ENCODE measurements at places on chromosomes 2 and 18.

DNA sequence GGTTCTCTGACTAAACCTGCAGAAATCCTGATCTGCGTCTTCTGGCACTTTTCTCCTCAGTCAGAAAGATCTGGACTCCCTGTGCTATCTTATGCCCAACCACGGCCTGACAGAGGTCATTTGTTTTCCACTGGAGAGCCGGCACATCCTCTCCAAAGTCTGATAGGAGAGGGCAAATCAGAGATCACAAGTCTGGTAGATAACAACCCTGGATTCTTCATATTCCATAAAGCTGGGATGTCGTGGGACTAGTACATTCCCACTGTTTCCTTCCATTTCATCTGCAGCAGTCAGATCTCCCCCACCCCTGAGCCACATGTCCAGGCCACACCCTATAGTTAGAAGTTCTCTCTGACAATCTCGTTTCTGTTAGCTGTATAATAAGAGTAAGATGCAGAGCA lies 157.0 kb downstream of the MGAT5 start:
- no peak for DNase-seq

GRCh38 chr18:13471971-13472628 lies 253.5 kb downstream of the LDLRAD4 start:
- peak; percentile 90 for DNase-seq

DNA sequence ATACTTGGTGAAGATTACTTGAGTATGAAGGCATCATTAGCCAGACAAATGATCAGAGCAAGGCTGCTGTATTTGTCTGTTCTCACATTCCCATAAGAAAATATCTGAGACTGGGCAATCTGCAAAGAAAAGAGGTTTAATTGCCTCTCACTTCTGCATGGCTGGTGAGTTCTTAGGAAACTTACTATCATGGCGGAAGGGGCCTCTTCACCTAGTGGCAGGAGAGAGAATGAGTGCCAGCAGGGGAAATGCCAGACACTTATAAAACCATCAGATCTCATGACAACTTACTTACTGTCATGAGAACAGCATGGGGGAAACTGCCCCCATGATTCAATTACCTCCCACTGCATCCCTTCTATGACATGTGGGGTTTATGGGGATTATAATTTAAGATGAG lies 452.3 kb downstream of the GALR1 start:
- DNase-seq: no peak

GRCh38 chr2:181241797-181242196 lies 215.4 kb upstream of the ITGA4 start:
- DNase-seq: no peak

DNA sequence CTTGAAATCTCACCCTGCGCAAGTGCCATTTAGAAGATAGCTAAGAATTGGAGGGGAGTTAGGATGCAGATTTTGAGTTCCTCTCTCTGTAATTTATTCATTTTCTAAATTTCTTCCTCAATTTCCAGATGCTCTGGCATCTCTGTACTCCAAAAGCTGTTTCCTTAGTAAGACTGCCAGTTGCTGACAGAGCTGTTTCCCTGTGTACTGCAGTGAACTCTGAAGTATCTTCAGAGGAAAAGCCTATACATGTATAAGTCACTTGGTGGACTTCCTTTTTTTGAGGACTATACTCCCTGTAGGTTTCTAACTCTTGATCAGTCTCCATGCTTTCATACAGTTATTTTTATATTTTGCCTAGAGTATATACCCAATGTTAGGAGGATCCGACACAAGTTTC lies 1.5 kb upstream of the RESP18 start:
- no peak for DNase-seq

DNA sequence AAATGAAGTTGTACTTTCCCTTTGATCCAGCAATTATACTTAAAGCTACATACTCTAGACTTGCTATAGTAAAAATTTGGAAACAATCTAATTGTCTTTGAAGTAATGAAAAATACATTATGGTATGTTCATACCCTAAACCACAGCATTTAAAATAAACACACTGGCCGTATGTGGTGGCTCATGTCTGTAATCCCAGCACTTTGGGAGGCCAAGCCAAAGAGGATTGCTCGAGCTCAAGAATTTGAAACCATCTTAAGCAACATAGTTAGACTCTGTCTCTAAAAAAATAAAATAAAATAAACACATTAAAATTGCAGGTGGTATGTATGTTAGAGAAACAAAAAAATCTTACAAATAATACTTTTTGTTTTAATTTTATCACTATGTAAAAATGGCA lies 208.1 kb upstream of the KLHL14 start:
- DNase-seq: no peak

DNA sequence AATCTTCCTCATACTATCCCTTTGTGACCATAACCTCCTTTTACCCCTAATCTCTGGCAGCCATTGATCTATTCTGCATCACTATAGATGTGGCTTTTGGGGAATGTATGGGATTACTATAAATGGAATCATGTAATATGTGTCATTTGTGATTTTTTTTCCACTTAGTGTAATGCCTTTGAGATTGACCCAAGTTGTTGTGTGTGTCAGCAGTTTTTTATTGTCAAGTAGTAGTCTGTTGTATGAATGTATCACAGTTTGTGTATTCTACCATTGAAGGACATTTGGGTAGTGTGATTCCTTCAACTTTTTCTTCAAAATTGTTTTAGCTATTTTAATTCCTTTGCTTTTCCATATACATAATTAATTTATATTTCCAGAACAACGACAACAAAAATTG lies 18.6 kb downstream of the VRK2 start:
- DNase-seq: no peak

DNA sequence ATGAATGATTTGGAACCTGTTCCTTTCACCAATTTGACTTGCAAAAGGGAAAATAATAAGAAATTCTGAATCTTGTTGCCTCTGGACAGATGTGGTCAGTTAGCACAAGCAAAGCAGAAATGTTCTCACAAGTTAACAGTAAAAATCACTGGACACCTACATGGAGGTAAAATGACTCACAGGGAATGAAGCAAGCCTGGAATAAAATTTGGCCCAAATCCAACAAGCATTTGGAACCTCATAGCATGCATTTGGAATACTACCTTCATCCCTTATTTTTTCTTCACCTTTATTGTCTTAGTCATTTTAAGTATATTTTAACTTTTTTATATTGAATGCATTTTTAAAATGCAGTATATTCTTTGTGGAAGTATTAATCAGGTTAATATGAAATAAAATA lies 602.9 kb downstream of the ARHGAP15 start:
- DNase-seq: no peak

DNA sequence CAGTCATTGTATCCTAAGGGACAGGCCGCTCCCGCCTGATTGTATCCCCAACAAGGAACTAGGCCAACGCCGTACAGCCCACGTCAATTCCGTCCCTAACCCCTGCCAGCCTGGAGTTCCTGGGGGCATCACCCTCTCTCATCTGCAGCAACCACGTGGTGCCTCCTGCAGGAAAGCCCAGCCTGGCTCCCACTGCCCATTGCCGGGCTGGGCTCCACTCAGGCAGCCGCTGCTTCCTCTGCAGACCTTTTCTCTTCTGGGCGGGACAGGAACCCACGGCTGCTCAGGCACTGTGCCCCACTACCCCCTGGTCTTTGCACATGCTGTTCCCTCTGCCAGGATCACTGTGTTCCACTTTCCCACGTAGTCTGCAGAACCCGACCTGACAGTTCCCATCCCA lies 212.2 kb downstream of the TFCP2L1 start:
- DNase-seq: no peak

GRCh38 chr18:26940744-26941398 lies 75.4 kb upstream of the AQP4 start:
- DNase-seq: no peak

DNA sequence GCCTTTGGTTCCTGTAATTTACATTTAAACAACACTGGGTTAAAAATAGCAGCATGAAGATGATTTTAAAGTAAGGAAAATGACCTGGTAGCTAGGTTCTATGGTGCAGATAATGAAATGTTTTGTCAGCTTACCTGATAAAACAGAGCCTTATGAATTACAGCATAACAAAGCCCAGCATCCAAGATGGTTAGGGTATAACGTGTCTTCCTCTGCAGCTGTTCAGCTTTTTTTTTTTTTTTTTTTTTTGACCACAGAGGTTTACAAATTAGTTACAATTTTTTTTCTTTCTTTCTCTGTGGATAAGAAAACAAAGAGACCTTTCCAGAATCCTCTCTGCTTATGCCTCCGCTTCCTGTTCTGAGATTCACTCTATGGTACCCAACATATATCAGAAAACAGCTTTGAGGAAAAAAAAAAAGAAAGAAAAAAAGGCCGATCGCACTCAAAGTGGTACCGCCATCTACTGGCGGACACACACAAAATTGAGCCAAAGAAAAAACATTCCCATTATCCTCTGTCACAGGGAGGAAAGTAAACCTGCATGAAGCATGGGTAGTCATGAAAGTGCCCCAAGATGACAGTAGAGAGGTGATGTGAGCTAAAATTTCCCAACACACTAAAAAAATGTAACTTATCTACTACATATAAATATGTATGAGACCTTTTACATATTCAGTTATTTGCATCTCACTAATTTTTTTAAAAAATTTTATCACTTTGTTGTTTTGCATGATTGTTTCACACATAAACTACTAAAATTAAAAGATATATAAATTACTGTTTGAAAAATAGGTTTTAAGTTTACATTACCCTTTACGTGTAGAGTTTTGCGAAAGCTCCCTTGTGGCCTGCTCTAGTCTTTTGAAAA lies at the start of gene SCN3A:
Gene SCN3A, minus strand, starts transcription at position 362 of the 871 bp plus-strand sequence. CDS start 27,656 bp downstream, outside the sequence.
- peak; percentile 61 for DNase-seq

- DNase-seq: no peak
Observed at GRCh38 chr2:54595161-54595803, 128.2 kb upstream of the EML6 start.

- no peak for DNase-seq
Observed at GRCh38 chr18:58908006-58908405, 43.3 kb downstream of the ZNF532 start.

DNA sequence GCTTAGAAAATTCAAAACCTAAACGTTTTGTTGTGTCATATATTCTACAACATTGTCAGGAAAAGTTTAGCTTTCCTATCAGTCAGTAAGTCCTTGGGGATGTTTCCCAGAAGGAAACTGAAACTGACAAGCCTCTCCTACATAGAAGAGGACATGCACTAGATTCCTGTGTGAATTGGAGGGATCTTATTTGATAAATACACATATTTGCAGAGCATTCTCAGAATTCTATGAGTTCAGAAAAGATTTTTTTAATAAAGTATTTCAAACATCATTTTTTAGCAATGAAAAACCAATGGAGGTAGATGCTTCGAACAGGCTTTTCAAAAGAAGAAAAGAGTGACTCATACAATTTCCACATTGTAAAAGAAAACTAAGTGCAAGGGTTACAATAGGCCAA lies 1706.7 kb downstream of the SUCLG1 start:
- DNase-seq: no peak

GRCh38 chr2:30756051-30756719 lies 51.1 kb downstream of the CAPN13 start:
- DNase-seq: no peak

DNA sequence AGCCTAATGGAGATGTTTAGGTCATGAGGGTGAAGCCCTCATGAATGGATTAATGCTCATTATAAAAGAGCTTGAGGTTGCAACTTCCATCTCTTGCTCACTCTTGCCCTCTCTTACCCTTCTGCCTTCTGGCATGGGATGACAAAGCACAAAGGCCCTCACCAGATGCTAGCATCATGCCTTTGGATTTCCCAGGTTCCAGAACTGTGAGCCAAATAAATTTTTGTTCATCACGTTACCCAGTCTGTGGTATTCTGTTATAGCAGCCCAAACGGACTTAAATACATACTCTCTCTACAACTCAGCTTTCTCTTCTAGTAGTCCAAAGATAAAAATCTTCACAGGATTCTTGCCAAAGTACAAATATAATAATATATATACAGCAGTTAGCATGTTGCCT lies 75.8 kb downstream of the LNPK start:
- no peak for DNase-seq

GRCh38 chr2:65353927-65354326 lies 78.5 kb downstream of the SPRED2 start:
- no peak for DNase-seq

DNA sequence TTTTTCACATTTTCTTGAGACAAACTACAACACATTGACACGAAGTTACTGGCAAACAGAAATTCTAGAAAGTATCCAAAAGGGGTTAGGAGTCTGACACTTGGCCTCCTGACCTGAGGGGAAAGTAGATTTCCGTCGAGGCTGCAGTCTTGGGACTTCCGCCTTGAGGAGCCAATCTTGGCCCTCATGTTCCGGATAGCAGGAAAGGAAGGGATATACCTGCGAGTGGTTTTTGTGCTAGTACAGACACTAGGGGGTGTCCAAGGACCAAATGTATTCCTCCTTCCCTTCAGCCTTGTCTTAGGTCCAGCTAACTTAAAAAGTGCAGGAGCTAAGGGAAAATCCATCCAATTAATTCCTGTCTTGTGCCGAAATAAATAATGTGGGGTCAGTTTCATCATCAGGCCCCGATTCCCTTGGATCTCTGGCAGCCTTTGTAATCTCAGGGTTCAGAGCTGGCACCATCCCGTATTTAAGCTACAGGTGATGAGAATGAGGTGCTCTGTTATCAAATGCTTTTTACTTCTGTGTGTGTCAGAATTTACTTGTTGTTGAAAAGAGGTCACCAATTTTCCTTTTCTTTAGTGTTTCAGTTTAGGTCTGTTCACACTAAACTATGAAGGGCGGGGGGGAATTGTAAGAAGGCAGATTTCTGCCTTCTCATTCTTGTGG lies 330.2 kb upstream of the FANCL start:
- DNase-seq: peak; percentile 41

DNA sequence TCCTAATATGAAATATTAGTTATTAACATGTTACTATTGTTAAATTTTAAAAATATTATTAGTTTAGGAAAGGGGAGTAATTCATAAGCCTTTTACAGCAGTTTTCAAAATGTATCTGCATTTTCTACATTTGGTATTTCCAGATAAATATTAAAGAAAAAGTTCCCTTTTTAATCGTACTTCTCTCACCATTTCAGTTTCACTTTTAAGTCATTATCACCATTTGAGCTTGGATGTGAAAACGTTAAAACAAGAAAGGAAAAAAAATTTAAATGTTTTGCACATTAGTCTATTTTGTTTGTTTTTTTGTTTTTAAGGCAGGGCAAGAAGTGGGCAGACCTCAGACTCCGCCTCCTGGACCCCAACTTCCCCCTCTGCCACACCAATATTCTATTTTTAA lies 3.3 kb upstream of the SRSF7 start:
- no peak for DNase-seq

DNA sequence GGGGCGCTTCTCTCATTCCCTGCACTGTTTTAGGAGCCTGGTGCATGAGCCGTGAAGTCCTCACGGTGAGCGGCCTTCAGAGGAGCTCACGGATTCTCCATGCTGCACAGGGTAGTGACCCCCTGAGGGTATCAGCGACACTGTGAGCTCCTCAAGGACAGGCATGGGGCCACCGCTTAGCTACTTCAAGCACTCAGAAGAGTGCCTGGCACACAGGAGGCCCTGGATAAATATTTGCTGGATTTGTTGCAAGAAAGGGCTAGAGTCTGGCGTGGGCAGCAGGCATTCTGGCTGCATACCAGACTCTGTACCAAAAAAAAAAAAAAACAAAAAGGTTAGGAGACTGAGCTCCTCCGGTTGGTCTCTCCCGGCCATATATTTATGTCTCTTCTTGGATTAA lies 5.7 kb upstream of the MBP start:
- DNase-seq: no peak

- DNase-seq: no peak
Observed at GRCh38 chr2:85635011-85635410, 19.0 kb downstream of the USP39 start.

Data from spinal cord (tissue), 10 donors.